ENCODE measurements at places on chromosomes 1 and 21. TPM values are rescaled to one million over a fixed set of nuclear protein-coding genes. Genes with fewer than 3 reads are reported as not detected.

Gene ACKR1
- total RNA-seq: not detected

Gene REN
- total RNA-seq: not detected

Gene NEK2
- total RNA-seq: 3.2 TPM

Gene PTCH2
- total RNA-seq: 1.3 TPM

Gene SPOCD1
- 7.3 TPM for total RNA-seq

Gene FAM131C
- 0.24 TPM for total RNA-seq

Gene CCDC18
- total RNA-seq: 5.7 TPM
